ENCODE measurements at places on chromosomes 3 and 15.

DNA sequence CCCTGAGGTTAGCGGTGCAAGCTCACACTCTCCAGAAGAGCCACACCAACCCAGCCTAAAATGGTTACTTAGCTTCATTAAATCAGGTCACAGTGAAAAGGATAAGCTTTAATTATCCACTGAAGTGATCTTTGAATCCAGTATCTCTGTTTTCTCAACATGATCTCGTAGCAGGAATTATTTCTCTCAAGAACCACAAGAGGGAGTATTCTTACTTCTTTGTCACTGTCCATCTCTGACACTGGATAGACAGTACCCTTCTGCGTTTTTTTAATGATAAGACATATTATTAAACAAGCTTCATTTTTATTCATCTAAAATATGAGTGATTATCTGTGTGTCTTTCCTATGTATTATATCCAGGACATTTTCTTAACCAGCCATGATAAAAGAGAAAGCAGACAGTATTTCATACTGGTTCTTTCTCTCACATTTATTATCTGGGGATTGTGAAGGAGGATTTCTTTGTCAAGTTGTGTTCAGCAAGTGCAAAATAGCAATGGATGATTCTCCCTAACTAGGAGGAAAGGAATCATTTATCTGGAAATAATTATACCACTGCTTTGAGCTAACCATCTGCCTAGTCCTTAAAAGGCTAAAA is 105.4 kb upstream of the CCDC54 start:
- DNase-seq: no peak

DNA sequence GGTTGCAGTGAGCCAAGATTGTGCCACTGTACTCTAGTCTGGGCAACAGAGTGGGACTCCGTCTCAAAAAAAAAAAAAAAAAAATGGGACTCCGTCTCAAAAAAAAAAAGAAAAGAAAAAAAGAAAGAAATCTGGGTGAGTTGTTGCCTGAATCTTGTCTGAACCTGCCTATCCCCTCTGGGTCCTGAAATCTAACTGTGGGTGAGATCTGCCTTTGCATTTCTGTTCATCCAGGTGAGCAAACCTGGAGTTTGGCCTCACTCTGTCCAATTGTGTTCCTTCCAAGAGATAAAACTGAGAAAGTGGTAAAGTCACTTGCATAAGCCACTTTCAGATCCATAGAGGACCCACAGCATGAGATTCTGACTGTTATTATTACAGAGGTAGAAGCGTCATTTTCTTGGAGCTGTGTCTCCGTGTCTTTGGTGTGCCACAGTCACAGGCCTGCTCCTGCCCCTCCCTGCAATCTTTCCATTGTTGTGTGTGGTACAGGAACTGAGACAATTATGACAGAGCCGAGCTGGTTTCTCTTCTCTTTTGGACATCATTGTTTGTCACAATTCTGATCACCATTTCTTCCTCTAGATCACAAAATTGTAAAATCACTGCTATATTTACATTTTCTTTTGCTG is 235.9 kb downstream of the LPP start:
- no peak for DNase-seq

- no peak for DNase-seq
Observed at GRCh38 chr15:45123397-45123796, 6.3 kb downstream of the DUOXA1 start.

- DNase-seq: no peak
Observed at GRCh38 chr15:87401973-87402372, 854.6 kb downstream of the NTRK3 start.

GRCh38 chr3:106809623-106810299 is 567.5 kb upstream of the CCDC54 start:
- no peak for DNase-seq

DNA sequence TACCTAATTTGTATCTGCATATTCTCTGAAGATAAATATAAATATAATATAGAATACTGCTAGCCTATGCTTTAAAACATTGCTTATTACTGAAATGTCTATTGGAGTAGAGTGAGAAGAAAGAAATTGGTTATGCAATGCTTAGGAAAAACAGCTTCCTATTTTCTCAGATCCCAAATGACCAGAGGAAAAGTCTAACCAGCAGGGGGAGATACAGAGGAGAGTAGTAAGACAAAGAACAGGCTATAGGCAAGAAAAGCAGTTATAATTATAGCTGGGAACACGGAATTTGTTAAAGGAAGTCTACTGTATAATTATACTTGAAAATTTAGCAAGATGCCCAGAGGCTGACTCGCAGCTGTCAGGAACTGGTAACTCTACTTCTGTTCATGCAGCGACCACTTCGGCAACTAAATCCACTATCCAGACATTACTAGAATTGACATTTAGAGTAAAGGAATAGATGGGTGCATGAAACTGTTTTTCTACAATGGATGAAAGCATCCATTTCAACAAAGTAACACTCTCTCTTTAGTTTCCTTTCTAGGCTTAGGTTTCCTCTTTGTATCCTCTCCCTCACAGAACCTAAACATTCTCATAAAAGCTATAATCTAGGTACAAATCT is 97.2 kb downstream of the TBC1D5 start:
- no peak for DNase-seq

DNA sequence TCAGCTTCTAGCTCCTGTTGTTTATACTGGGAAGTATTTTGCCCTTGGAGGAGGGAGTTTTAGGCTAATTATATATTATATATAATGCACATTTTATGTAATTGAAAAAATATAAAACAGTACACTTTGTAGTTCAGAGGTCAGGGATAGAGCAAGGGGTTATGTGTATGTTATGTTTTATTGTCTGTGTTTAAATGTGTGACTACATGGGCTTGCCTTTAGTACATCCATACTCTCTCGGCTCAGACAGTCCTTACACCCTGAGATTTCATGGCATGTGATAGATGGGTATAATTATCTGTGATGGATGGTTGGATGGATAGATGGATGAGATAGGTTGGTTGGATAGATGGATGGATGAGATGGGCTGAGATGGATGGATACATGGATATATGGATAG is 17.4 kb upstream of the ST3GAL6 start:
- no peak for DNase-seq

DNA sequence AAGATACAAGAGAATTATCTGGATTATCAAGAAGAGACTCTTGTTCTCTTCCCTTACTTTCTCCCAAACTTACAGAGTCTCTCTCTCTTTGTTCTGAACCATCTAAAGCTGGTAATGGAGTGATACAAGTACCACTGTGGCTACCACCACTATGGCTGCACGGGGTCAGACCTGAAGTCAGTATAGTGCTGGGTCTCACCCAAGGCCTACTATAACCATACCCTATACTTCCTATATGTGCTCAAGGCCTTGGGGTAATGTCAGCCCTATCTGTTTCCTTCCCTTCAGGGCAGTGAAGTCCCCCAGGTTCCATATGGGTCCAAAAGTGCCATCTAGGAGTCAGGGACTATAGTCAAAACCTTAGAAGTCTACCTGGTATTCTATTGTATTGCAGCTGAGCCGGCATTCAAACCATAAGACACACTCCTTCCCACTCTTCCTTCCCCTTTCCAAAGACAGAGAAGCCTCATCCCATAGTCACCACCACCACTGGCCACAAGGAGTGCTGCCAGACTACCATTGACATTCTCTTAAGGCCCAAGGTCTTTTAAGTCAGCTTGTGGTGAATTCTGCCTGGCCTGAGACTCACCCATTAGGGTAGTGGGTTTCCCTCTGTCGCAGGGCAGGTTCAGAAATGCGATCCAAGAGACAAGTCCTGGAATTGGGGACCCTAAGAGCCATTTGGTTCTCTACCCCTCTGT is 615.0 kb upstream of the NECTIN3 start:
- no peak for DNase-seq

DNA sequence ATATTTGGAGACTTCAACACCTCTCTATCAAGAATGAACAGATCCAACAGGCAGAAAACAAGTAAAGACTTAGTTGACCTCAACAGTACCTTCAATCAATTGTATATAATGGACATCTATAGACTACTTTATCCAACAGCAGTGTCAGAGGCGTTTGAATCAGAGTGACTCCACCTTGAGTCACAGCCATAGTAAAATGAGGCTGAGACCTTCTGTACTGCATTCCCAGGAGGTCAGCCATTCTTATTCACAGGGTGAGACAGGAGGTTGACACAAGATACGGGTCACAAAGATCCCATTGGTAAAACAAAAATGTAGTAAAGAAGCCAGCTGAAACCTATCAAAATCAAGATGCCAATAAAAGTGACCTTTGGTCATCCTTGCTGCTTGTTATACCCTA is 299.8 kb downstream of the CNTN3 start:
- no peak for DNase-seq

GRCh38 chr15:81190922-81191507 is 5.7 kb upstream of the IL16 start:
- no peak for DNase-seq

DNA sequence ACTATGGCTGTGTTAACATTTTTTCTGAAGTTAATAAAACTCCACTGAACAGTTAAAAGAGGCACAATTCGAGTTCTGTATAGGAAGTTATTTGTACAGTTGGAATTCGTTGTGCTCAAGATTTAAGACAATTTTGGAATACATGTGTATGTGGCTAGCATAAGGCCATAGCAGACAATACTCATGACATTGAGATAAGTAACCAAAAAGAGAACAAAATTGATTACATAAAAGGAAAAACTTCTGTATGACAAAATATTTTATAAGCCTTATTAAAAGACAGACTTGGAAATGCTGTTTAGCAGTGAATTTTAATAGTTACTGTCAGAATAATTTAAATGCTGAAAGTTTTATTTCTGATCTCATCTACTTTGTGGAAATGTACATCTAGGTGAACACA is 17.7 kb upstream of the EDEM1 start:
- DNase-seq: no peak

- DNase-seq: no peak
Observed at GRCh38 chr15:68028888-68029207, 25.3 kb upstream of the PIAS1 start.

DNA sequence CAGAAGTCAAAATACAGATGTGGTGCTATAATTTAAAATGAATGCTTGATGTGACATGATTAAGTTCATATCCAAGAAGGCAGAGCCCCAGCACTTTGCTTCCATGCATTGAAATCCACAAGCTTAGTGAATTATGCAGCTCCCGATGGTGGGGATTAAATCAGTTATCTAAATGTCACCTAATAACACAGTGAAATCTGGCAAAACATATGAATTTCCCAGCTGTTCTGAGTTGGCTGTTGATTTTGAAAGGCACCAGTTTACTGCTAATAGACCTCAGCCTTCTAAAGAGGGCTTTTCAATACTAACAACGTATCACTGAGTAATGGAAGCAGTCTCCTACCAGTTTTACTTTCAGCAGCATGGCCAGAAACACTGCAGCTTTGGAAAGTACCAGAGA is 19.8 kb upstream of the CRBN start:
- DNase-seq: no peak

DNA sequence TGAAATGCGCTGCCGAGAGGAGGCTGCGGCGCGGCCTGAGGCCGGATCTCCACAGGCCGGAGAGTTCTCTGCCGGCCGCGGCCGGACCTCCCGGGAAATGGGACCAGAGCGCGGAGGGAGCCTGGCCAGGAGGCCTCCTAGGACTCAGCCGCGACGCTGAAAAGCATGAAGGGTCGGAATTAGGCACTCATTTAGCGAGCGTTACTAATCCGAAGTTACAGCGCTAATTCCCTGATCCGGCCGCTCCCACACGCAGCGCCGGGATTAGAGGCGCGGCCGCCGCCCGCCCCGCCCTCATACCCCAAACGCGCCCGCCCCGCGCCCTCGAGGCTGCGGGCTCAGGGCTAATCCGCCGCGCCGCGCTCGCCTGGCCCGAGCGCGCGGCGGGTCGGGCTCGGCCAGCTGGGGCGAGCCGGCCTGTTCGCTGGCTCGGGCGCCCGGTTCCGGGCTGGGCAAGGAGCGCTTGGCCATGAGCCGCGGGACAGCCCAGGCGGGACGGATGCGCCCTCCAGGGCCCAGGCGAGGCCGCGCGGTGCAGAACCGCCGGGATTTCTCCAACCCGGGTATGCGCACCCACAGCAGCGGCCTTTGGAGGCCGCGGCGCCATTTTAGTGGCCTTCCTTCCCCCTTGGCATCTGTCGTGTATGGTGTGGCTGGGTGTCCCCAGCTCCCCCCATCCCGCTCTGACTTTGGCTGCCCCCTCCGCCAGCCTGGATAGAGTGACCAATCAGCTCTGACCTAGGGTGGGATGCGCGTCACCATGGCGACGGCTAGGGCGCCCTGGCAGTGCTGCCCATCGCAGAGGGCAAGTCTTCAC is 36.8 kb upstream of the POLG start:
- DNase-seq: no peak

DNA sequence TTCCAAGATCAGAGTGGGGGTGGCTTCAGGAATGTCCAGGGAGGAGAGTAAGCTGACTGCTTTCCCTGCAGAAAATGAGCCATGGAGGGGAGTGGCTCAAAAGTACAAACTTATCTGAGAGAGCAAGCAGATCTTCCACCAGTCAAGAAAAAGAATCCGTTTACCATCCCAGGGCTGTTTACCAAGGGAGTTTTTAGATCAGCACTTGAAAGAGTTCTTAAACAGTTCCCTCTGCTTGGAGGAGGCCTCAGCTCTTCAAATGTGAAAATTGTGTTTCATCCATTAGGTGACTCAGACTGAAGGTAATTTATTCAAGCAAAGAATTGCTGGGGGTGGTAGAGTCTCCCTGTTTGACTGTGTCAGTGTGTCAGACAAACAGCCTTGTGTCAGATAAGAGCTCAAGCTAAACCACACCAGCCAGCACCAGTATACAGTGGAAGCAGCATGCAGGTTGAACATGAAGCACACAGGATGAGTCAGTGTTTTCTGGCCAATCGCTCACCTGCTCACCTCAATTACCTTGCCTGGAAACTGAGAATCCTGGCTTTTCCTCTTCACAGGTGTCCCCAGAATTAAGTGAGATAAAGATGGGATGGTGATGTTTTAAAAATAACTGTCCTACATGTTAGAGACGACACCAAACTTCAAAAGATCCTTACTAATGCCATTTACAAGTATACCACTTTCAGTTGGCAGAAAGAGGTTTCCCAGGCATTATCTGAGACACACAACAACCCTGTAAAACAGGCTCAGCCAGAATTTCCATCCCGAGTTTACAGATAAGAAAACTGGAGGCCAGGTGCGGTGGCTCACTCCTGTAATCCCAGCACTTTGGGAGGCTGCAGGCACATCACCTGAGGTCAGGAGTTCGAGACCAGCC is 21.7 kb downstream of the SH3BP5 start:
- peak; percentile 10 for DNase-seq

GRCh38 chr3:144549166-144549565 is 577.5 kb downstream of the DIPK2A start:
- DNase-seq: no peak

DNA sequence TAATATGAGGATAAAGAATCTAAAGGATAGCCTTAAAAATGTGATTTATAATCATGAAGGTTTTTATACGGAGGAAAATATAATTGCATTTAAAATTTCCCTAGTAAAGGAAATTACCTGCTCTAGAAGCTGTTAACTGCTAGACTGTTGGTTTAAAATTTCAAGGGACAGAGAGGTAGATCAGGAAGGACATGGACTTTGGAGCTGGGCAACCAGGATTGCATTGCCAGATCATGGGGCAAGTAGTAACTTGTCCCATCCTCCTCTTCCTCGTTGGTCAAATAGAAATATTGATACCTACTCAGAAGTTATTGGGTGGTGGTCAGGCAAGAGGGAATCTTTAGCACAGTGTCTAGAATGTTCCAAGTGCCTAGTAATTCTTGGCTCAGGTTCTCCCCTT is 525.1 kb downstream of the MFSD1 start:
- DNase-seq: no peak

- DNase-seq: no peak
Observed at GRCh38 chr3:52845157-52845556, 10.3 kb upstream of the MUSTN1 start.
